ENCODE measurements at places on chromosomes 7 and 10. TPM values are rescaled to one million over a fixed set of nuclear protein-coding genes. Genes with fewer than 3 reads are reported as not detected.

KIF20B gene
- 4.2 TPM for total RNA-seq

ZNF138 gene
- total RNA-seq: 1.2 TPM

TRIM50 gene
- total RNA-seq: not detected

ADRA2A gene
- total RNA-seq: 2.9 TPM

HOXA5 gene
- not detected for total RNA-seq

ECHS1 gene
- 69.2 TPM for total RNA-seq

CYP2C19 gene
- total RNA-seq: not detected

PSAP gene
- 1,088 TPM for total RNA-seq

SLC13A4 gene
- 0.08 TPM for total RNA-seq

ATP6V0E2 gene
- 6.3 TPM for total RNA-seq

ITPRID1 gene
- not detected for total RNA-seq

PROSER2 gene
- total RNA-seq: 2.3 TPM

OPALIN gene
- total RNA-seq: not detected

PLEKHA1 gene
- 21.3 TPM for total RNA-seq

SHH gene
- total RNA-seq: not detected

TFEC gene
- 0.12 TPM for total RNA-seq

MSS51 gene
- total RNA-seq: 0.60 TPM

PLXNA4 gene
- 23.5 TPM for total RNA-seq

VIPR2 gene
- total RNA-seq: not detected

FAM24B gene
- total RNA-seq: 3.8 TPM

EPDR1 gene
- total RNA-seq: 76.3 TPM

OPN1SW gene
- not detected for total RNA-seq

SPDYE18 gene
- total RNA-seq: 0.08 TPM

SPDYE11 gene
- not detected for total RNA-seq

WNT16 gene
- 1.6 TPM for total RNA-seq

ZNF804B gene
- not detected for total RNA-seq

LANCL2 gene
- 23.2 TPM for total RNA-seq

SPDYE9 gene
- total RNA-seq: not detected

LBX1 gene
- not detected for total RNA-seq

TAC1 gene
- not detected for total RNA-seq

SLC26A4 gene
- 0.68 TPM for total RNA-seq

ODAD2 gene
- total RNA-seq: 0.12 TPM

CRHR2 gene
- not detected for total RNA-seq

RTKN2 gene
- total RNA-seq: 0.23 TPM

ST8SIA6 gene
- 0.15 TPM for total RNA-seq

TEX47 gene
- total RNA-seq: not detected

GPR15LG gene
- not detected for total RNA-seq

MUC3A gene
- total RNA-seq: not detected

LIPA gene
- 35.4 TPM for total RNA-seq

TMEM130 gene
- total RNA-seq: 0.12 TPM

RPA3 gene
- total RNA-seq: 12.2 TPM

Measured in smooth muscle cell of the coronary artery (primary cell).